ENCODE measurements at places on chromosomes 1 and 21. TPM values are rescaled to one million over a fixed set of nuclear protein-coding genes. Genes with fewer than 3 reads are reported as not detected.

The SLC9C2 gene
- 1.4 TPM for total RNA-seq

The SFN gene
- total RNA-seq = 47.5 TPM

The KLF17 gene
- total RNA-seq = 0.47 TPM

The APOBEC4 gene
- 3.0 TPM for total RNA-seq

The DNTTIP2 gene
- 46.8 TPM for total RNA-seq

The KRTAP21-3 gene
- not detected for total RNA-seq

The NMNAT2 gene
- 0.62 TPM for total RNA-seq

The SPATA1 gene
- 2.5 TPM for total RNA-seq

The AURKAIP1 gene
- total RNA-seq = 82.4 TPM

The ADGRL4 gene
- 18.8 TPM for total RNA-seq

The TAS1R1 gene
- total RNA-seq = 0.27 TPM

The CCDC24 gene
- total RNA-seq = 10.7 TPM

DNA sequence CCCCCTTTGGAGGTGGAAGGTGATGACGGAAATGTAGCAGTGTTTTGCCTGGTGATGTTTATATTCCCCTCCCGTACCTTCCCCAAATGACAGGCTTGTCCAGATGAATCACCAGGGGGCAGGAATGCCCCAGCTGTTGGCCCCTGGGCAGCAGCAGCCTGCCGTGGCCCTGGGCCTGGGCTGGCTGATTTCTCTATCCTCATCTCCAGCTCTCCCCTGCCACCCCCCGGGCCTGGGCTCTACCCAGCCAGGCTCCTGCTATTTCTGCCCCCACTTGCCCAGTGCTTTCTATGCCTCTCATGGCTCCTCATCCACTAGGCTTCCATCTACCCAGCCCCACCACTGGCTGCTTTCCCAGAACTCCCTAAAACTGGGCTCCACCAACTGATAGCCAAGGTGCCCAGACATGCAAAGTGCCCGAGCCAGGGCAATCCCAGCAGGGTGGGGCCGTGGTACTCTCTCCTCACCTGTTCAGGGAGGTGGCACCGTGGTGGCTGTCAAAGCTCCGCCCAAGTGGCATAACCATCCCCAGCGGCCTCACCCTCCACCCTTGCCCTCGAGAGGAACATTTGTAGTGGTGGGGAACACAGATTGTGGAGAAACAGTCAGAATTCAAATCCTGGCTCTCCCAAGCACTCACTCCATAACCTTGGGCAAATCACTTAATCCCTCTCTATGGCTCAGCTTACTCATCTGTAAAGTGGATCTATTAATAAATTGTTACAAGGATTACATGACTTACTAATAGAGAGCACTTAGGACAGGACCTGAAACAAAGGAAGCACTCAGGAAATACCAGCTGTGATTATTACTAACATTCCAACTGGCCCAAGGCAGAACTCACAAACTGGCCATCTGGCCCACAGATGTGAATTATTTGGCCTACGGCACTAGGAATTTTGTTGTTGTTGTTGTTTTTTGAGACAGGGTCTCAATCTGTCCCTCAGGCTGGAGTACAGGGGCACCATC is 12.8 kb upstream of the ECE1 start:
- H3K4me3 ChIP-seq = no peak overlapping the region
- no peak overlapping the region for H3K27ac ChIP-seq
- H3K36me3 ChIP-seq = no peaks in the 10 kb centered on the region
- peaks cover 38% of the 10 kb centered on the region for H3K4me1 ChIP-seq
- no peak for DNase-seq

GRCh38 chr21:27564684-27565301 is 597.9 kb upstream of the ADAMTS5 start:
- no peak overlapping the region for H3K4me3 ChIP-seq
- DNase-seq = no peak
- no peaks in the 10 kb centered on the region for H3K4me1 ChIP-seq
- no peaks in the 10 kb centered on the region for H3K36me3 ChIP-seq

- H3K4me1 ChIP-seq = no peaks in the 10 kb centered on the region
- no peak overlapping the region for H3K4me3 ChIP-seq
- DNase-seq = no peak
- H3K27me3 ChIP-seq = no peaks in the 10 kb centered on the region
- H3K27ac ChIP-seq = no peak overlapping the region
- H3K36me3 ChIP-seq = no peaks in the 10 kb centered on the region
Observed at GRCh38 chr1:105492921-105493320, 1563.6 kb upstream of the PRMT6 start.

- H3K4me1 ChIP-seq = peaks cover 60% of the 10 kb centered on the region
- H3K4me3 ChIP-seq = peak overlapping the region; percentile 43
- peak overlapping the region; percentile 76 for H3K27ac ChIP-seq
Observed at GRCh38 chr1:119631433-119632102, 16.5 kb downstream of the ZNF697 start.

GRCh38 chr1:244052728-244053312 is 1.7 kb downstream of the ZBTB18 start:
- no peaks in the 10 kb centered on the region for H3K27me3 ChIP-seq
- peaks cover 30% of the 10 kb centered on the region for H3K4me1 ChIP-seq
- no peak overlapping the region for H3K27ac ChIP-seq
- DNase-seq = no peak

GRCh38 chr1:48761411-48761810 is 15.3 kb downstream of the BEND5 start:
- no peak for DNase-seq
- peaks cover 34% of the 10 kb centered on the region for H3K36me3 ChIP-seq
- no peak overlapping the region for H3K27ac ChIP-seq
- no peaks in the 10 kb centered on the region for H3K4me1 ChIP-seq

DNA sequence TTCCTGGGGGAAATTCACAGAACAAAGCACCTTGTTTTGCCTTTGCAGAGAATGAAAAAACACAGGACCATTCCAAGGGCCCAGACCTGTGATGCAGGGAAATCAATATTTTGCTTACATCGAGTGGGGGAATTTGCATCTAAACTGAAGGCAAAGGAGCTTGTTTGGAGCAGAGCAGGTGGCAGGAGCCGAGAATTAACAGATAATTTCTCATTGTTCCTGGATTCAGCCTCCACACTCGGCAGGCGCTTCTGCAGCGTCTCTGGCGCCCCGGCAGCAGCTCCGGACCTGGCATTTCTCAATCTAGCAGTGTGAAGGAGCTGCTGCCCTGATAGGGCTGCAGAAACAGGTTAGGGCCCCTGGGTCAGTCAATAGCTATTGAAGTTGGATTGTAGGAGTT is 2.0 kb upstream of the SYT6 start:
- no peaks in the 10 kb centered on the region for H3K36me3 ChIP-seq
- H3K4me1 ChIP-seq = peaks cover 32% of the 10 kb centered on the region
- no peak overlapping the region for H3K27ac ChIP-seq
- no peak overlapping the region for H3K4me3 ChIP-seq

DNA sequence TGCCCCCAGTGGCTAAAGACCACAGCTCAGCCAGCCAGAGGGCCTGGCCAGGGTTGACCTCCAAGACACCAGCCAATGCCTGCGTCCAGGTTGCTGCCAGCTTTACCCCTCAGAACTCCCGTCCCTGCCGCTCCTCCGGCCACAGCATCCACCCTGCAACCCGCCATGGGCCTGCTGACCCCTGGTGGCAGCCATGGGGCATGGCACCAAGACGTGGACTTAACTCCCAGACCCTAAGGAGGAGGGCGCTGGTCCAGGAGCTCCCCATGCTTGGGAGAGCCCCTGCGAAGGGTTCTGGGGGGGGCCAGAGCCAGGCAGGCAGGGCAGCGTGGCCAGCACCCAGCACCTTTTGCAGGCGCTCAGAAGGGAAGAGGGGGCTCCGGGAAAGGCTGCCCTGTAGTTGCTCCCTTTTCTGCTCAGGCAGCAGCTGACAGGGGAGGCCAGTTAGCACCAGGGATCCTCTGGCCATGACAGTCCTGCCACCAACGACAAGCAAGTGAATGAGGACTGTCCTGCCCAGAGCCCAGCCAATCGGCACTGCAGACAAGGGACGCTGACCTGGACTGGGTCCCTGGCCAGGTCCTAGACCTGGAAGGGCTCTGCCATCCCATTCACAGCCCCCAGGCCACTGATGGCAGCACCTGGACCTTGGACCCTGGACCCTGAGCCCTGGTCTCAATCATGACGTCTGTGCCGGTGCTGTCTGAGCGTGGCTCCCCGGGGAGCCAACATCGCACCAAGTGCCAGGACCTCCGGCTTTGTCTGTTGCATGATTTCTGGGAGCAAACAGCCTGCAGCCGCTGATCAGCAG is 246.2 kb downstream of the NPHP4 start:
- H3K27me3 ChIP-seq = peaks cover 41% of the 10 kb centered on the region
- H3K27ac ChIP-seq = no peak overlapping the region

- no peak overlapping the region for H3K4me3 ChIP-seq
- peaks cover 16% of the 10 kb centered on the region for H3K27me3 ChIP-seq
- H3K36me3 ChIP-seq = no peaks in the 10 kb centered on the region
- no peaks in the 10 kb centered on the region for H3K4me1 ChIP-seq
Observed at GRCh38 chr1:31503570-31503969, 72.7 kb upstream of the TINAGL1 start.

- no peaks in the 10 kb centered on the region for H3K27me3 ChIP-seq
- H3K4me1 ChIP-seq = no peaks in the 10 kb centered on the region
- H3K4me3 ChIP-seq = no peak overlapping the region
- H3K27ac ChIP-seq = no peak overlapping the region
- no peak for DNase-seq
Observed at GRCh38 chr1:245363461-245364200, 208.8 kb downstream of the KIF26B start.

GRCh38 chr1:153750026-153750995 is 22.5 kb downstream of the INTS3 start:
- peak overlapping the region; percentile 74 for H3K27ac ChIP-seq
- H3K4me1 ChIP-seq = peaks cover 43% of the 10 kb centered on the region
- H3K36me3 ChIP-seq = peaks cover 85% of the 10 kb centered on the region
- no peaks in the 10 kb centered on the region for H3K27me3 ChIP-seq

DNA sequence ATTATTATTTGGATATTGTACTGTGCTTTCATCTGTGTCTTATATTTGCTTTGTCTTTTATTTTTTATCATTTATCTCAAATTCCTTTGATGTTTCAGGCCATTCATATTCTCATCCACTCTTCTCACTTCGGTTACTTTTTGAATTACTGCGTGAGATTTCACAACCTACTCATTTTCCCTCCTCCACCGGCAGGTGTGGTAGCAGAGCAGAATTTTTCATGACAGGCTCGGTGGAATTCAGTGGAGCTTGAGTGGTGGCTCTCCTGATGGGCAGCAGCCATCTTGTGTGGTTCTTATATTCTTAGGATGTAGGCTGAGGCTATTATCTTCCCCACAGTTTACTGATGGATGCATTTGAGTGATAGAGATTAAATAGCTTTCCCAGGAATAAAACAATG is 92.3 kb upstream of the IVNS1ABP start:
- no peak overlapping the region for H3K4me3 ChIP-seq
- no peaks in the 10 kb centered on the region for H3K27me3 ChIP-seq
- no peaks in the 10 kb centered on the region for H3K36me3 ChIP-seq
- no peak for DNase-seq
- H3K27ac ChIP-seq = no peak overlapping the region

DNA sequence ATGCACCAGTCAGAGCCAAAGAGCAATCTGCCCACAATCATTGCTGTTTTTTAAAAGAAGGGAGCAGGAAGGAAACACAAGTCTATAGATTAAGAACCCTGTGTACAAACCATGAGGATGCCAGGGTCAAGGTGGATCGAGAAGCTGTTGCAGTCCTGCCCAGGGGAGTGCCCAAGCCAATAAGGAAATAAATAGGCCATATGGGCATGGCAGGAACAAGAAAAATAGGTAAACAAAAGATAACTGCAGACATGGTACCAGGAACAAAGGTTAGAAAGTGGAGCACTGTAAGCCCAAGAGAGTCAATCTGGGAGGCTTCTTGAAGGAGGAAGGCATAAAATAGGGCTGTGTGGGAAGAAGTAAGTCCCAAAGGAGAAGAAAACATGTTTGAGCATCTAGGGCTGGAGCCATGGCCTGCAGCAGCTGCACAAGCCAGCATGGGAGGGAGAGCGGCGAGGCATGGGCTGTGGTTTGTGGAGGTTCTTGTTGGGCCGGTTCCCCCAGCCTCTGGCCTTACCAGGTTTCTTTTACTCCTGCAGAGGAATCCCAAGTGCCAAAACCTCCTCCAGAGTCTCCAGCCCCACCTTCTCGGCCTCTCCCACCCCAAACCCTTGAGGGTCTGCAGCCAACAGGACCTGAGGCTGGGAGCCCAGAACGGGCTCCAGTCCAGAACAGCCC is 13.6 kb downstream of the INAVA start:
- no peak overlapping the region for H3K27ac ChIP-seq
- no peaks in the 10 kb centered on the region for H3K27me3 ChIP-seq
- no peak overlapping the region for H3K4me3 ChIP-seq
- DNase-seq = no peak
- no peaks in the 10 kb centered on the region for H3K36me3 ChIP-seq

GRCh38 chr21:25624511-25624910 is 14.5 kb upstream of the JAM2 start:
- DNase-seq = no peak
- H3K27me3 ChIP-seq = no peaks in the 10 kb centered on the region
- H3K27ac ChIP-seq = no peak overlapping the region
- H3K4me3 ChIP-seq = no peak overlapping the region

DNA sequence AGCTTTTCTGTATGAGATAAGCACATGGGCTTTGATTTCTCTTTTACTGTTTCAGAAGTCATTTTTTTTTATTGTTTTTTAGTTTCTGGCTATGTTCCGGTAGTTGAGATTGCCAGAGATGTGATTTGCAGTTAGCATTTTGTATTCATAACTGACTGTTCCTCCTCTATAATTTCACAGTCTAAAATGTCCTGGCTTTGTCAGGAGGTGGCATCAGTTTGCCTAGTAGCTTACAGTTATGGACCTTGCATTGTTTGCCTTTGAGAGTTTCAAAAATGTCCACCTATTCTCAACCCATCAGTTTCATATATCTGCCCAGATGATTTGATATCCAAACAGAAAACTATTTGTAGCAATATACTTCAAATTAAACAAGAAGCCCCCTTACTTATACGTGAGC is 39.5 kb upstream of the ST6GALNAC3 start:
- no peaks in the 10 kb centered on the region for H3K4me1 ChIP-seq
- no peaks in the 10 kb centered on the region for H3K36me3 ChIP-seq
- H3K27ac ChIP-seq = no peak overlapping the region

GRCh38 chr1:117596023-117596720 is 9.7 kb upstream of the TENT5C start:
- no peaks in the 10 kb centered on the region for H3K27me3 ChIP-seq
- peaks cover 8% of the 10 kb centered on the region for H3K4me1 ChIP-seq
- no peaks in the 10 kb centered on the region for H3K36me3 ChIP-seq
- no peak for DNase-seq

- H3K36me3 ChIP-seq = no peaks in the 10 kb centered on the region
- no peaks in the 10 kb centered on the region for H3K27me3 ChIP-seq
- H3K4me3 ChIP-seq = no peak overlapping the region
- H3K27ac ChIP-seq = no peak overlapping the region
Observed at GRCh38 chr1:164223378-164223777, 335.6 kb upstream of the PBX1 start.

DNA sequence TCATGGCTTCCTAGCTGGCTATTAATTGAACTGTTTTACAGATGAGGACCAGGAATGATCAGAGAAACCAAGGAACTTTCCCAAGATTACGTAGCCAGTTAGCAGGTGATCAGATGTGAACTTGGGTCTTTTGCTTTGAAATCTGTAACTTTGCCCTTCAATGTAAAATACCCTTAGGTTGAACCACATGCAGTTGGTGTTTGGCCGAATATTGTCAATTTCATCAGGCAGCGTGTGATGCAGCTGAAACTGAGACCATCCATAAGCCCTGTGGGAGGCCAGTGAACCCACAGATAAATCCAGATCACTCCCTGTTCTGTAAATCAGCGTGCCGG is 150.8 kb downstream of the ETS2 start:
- peaks cover 33% of the 10 kb centered on the region for H3K4me1 ChIP-seq
- H3K27me3 ChIP-seq = no peaks in the 10 kb centered on the region
- DNase-seq = no peak

GRCh38 chr1:155003766-155004351 is 1.3 kb downstream of the ZBTB7B start:
- DNase-seq = peak; percentile 78
- H3K27me3 ChIP-seq = no peaks in the 10 kb centered on the region

All from lower lobe of right lung (tissue), 2 donors.